ENCODE measurements at places on chromosomes 3 and 15. TPM values are rescaled to one million over a fixed set of nuclear protein-coding genes. Genes with fewer than 3 reads are reported as not detected.

- no peak for DNase-seq
Observed at GRCh38 chr3:49025005-49025792, 3.3 kb downstream of the NDUFAF3 start.

DNA sequence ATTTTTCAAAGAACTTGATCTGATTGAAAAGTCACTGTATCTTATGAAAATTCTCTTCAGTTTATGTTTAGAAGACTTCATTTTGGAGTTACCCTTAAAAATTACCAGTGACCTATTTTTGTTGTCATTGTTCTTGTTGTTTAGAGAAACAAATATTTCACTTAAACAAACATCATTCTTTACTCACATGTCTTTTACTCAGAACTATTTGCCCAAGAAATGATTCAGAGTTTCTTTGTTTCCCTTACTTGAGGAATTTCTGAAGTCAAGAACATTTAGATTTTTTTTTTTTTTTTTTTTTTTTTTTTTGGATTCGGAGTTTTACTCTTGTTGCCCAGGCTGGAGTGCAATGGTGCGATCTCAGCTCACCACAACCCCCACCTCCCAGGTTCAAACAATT, 259.6 kb upstream of the UBE2E1 start:
- no peak for DNase-seq

GRCh38 chr3:170692720-170693119, 106.8 kb upstream of the SLC7A14 start:
- no peak for DNase-seq

GRCh38 chr3:159987291-159987711, 1.3 kb upstream of the IL12A start:
- no peak for DNase-seq

GRCh38 chr3:143502081-143502480, 346.2 kb downstream of the SLC9A9 start:
- DNase-seq, result no peak

- DNase-seq, result no peak
Observed at GRCh38 chr3:123476967-123477750, 28.3 kb upstream of the ADCY5 start.

- no peak for DNase-seq
Observed at GRCh38 chr3:154427685-154428285, 2.2 kb downstream of the GPR149 start.

- no peak for DNase-seq
Observed at GRCh38 chr15:51048308-51048707, 46.4 kb downstream of the TNFAIP8L3 start.

GRCh38 chr15:40252141-40252437, 13.2 kb downstream of the PAK6 start:
- DNase-seq, result no peak

DNA sequence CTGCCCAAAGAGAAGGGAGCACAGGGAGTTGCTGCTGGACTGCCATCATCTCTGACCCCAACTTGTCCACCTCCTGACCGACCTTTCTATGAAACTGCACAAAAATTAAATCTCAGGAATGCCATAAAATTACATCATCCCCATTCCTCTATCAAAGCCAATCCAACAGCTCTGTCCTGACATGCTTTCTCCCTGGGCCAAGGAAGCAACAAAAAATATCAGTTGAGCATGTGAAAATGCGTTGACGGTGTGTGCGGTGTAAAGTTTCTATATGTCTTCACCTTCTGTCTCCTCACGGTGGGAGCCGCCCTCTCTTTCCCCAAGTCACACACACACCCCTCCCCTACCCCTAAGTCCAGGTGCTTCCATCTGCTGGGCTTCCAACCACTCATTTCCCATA, 3.6 kb upstream of the ZNF774 start:
- no peak for DNase-seq

- no peak for DNase-seq
Observed at GRCh38 chr3:139757448-139758030, 79.8 kb upstream of the NMNAT3 start.

GRCh38 chr3:184560531-184560930, 1.1 kb upstream of the EPHB3 start:
- DNase-seq, result no peak

DNA sequence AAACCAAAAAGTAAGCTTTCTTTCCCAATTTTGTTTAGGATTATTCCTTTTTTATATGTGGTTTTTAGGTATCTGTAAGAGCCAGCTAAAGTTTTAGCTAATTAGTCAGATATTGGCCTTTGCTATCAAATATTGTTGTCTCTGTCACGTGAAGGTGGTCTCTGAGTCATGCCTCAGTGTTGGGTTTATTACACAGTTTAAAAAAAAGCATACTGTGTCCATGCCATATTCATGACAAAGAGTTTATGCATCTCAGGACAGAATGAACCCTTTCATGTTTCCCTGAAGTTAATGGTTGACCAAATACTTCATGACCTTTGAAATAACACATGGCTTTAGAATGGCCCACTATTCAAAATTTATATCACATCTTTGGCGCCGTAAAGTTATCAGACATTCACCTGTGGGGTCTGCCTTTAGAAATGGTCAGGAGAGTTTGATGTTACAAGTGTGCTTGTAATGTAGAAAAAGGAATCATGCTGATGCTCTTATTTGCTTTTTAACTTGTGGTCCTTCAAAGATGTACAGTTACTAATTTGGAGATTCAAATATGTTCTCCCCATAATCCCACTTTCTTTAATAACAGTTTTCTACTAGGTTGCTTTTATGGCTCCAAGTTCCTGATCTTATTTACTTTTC, 101.5 kb downstream of the MYRIP start:
- DNase-seq, result no peak

- DNase-seq, result no peak
Observed at GRCh38 chr3:177034832-177035475, 162.3 kb downstream of the TBL1XR1 start.

GRCh38 chr3:126104742-126105605, 21.1 kb upstream of the SLC41A3 start:
- DNase-seq, result no peak

GRCh38 chr3:1971780-1972179, 126.9 kb upstream of the CNTN4 start:
- no peak for DNase-seq

DNA sequence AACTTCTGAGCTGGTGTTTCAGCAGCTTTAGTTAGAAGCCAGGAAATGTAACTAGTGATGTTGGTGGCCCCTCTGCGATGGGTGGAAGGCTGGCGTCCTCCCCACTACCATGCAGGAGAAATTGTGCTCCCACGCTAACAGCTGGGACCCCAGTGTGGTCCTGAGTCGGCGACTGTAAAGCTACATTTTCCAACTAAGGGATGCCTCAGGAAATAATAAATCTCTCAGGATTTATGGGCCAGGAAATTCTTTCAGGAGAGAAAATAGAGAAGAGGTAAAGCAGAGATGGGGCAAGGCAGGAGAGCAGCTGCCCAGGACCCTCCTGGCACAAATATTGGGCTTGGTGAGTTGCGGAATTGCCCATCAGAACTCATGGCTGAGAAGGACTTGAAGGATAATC, 186.9 kb downstream of the OPA1 start:
- no peak for DNase-seq

DNA sequence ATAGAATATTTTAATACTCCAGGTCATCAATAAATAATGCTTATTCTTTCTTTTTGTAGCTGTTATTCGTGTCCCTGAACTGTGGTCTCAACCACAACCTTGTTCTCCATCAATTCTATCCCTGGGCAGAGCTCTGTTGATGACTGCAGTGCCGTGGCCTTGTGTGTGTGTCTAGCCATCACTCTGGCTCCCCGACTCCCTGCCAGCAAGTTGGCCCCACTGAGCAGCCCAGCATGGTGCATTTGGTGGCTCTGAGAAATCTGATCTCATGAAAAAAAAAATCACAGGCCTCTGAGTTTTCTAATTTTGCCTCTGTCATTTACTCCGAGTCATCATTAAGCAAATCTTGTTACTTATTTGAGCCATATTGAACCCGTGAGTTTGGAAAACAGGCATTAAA, 164.7 kb downstream of the GOLGA6L6 start:
- no peak for DNase-seq

- DNase-seq, result no peak
Observed at GRCh38 chr3:150299201-150299600, 108.9 kb upstream of the TSC22D2 start.

GRCh38 chr15:40493089-40493840, 22.5 kb downstream of the CHST14 start:
- DNase-seq, result no peak

DNA sequence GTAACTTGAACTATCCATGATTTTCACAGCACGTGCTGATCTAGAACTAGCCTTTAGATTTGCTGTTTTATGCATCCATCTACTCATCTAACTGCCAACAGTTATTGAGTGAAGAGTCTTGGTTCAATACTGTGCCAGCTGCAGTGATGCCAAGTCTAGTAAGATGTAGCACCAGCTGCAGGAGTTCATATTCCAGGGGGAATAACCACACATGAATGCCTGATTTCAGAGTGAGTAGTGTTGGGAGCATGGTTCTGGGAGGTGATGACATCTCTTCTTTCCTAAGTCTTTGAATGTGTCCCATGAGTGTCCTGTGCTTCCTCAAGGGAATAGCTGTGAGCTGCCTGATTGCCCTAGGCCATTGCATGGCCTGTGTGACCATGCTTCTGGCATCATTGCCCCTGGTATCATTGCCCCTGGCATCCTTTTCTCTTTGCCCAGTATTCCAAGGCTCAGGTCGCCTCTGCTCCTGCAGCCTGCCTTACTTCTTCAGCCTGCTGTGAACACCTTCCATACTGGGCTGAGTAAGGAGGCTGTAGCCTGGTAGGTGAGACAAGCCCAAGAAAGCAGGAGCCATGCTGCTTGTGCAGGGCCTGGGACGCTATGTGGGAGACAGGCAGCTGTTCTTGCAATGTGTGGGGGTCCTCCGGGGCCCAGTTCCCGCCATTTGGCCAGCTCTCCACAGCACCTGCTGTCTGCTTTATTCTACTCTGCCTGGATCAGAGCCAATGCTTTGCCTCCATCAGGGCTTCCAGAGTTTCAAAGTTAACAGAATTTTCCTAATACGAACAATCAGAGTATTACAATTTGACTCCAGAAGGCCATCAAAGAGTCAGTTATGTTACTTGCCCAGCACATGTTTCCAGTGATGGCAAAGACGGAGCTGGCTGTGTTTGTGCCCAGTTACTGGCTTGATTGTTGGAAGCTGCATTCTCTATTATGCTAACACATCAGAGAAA, 73.2 kb downstream of the CLSTN2 start:
- no peak for DNase-seq

GRCh38 chr3:191303596-191303995, 25.6 kb upstream of the CCDC50 start:
- no peak for DNase-seq

DNA sequence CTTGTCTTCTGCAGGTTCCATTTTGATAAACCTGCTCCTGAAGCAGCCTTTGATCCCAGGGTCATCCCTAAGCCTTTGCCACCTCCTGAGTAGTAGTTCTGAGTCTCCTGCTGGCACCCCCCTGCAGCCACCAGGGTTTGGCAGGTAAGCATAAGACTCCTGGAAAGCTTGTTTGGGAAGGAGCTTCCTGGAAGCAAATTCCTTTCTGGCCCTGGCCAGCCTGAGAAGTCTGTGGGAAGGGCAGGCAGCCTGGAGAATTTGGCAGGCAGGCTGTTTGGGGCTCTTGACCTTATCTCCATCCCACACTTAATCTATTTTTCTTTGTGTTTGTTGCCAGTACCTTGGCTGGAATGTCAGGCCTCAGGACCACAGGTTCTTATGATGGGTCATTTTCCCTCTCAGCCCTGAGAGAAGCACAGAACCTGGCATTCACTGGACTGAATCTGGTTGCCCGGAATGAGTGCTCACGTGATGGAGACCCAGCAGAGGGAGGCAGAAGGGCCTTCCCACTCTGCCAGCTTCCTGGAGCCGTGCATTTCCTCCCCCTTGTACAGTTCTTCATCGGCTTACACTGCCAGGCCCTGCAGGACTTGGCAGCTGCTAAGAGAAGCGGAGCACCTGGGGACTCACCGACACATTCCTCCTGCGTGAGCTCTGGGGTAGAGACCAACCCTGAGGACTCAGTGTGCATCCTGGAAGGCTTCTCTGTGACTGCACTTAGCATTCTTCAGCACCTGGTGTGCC, 13.4 kb downstream of the ATRIP start:
- no peak for DNase-seq

DNA sequence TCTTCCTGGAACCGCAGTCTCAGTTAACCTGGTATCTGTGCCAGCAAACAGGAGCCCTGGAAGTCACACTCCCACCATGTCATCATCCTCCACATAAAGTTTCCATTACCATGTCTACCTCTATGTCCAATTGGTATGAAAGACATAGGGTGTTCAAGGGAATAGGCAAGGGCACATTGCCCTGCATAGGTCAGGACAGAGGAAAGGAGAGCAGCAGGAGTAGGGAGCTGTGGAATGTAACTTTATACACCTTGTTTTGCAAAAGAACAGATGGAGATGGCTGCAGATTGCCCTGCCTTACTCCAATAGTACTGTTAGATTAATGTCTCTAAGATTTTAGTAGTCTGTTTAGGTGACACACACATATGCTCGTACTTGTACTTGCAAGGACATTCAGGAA, 1056.4 kb downstream of the NTRK3 start:
- DNase-seq, result no peak

- no peak for DNase-seq
Observed at GRCh38 chr15:85897895-85898717, 103.4 kb upstream of the KLHL25 start.

DNA sequence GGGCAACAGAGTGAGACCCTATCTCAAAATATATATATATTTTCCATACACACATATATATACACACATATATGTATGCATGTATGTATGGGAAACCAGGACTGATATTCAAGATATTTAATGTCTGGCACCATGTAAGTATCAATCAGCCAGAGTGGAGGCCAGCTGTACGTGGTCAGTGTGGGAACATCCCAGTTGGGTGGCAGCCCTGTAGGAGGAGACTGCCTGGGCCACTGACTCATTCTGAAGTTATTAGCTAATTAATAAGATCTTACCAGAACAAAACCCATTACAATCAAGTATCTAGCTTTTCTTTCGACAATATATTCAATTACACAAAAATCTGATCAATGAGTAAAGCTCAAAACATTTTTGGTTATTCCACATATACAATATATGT, 85.1 kb upstream of the OCA2 start:
- no peak for DNase-seq

- no peak for DNase-seq
Observed at GRCh38 chr15:91516866-91517265, 336.6 kb upstream of the SLCO3A1 start.

- DNase-seq, result no peak
Observed at GRCh38 chr3:98376631-98377030, 13.8 kb upstream of the OR5K3 start.

GRCh38 chr15:97968380-97968779, 7.9 kb downstream of the ARRDC4 start:
- DNase-seq, result no peak

The TMCO5A gene
- total RNA-seq, result not detected

The GOLGA8R gene
- total RNA-seq, result not detected

The SHC4 gene
- not detected for total RNA-seq

The PIK3CB gene
- 10.3 TPM for total RNA-seq

The GOLGA6L4 gene
- total RNA-seq, result 0.48 TPM

The GOLGA8J gene
- not detected for total RNA-seq

The PLCD1 gene
- total RNA-seq, result 9.6 TPM

The PGBD4 gene
- 1.7 TPM for total RNA-seq

The GOLGA6L7 gene
- not detected for total RNA-seq

The CYP1A2 gene
- not detected for total RNA-seq

The OR5H14 gene
- not detected for total RNA-seq
